ENCODE measurements at places on chromosomes 13 and 19.

DNA sequence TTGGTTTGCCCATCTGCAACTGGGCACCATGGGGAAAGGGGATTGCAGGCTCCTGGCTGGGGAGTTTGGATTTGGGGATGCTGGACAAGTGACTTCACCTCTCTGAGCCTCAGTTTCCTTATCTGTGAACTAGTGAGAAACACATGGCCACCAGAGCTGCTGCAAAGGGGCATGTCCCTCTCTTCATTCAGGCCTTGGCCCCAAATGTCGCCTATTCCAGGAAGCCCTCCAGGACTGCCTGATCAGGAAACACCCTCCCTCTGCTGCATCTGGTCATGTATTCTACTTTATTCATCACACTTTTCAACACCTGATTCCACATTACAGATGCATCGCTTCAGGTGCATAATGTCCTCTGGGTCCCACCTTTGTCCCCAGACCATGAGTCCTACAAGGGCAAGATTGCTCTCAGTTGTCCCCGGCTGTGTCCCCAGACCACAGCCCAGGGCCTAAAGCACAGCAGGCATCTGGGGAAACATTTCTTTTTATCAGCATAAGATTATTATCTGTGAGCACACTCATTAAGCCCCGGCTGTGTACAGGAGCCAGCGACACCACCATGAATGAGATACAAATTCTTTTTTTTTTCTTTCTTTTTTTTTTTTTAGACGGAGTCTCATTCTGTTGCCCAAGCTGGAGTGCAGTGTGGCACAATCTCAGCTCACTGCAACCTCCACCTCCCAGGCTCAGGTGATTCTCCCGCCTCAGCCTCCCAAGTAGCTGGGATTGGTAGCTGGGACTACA lies 37.5 kb downstream of the ARRDC2 start:
- DNase-seq: no peak

- DNase-seq: no peak
These were observed 7.2 kb downstream of the CIC start for GRCh38 chr19:42276284-42276683.

GRCh38 chr13:114011226-114011625 lies 37.4 kb upstream of the C13orf46 start:
- peak; percentile 23 for DNase-seq

DNA sequence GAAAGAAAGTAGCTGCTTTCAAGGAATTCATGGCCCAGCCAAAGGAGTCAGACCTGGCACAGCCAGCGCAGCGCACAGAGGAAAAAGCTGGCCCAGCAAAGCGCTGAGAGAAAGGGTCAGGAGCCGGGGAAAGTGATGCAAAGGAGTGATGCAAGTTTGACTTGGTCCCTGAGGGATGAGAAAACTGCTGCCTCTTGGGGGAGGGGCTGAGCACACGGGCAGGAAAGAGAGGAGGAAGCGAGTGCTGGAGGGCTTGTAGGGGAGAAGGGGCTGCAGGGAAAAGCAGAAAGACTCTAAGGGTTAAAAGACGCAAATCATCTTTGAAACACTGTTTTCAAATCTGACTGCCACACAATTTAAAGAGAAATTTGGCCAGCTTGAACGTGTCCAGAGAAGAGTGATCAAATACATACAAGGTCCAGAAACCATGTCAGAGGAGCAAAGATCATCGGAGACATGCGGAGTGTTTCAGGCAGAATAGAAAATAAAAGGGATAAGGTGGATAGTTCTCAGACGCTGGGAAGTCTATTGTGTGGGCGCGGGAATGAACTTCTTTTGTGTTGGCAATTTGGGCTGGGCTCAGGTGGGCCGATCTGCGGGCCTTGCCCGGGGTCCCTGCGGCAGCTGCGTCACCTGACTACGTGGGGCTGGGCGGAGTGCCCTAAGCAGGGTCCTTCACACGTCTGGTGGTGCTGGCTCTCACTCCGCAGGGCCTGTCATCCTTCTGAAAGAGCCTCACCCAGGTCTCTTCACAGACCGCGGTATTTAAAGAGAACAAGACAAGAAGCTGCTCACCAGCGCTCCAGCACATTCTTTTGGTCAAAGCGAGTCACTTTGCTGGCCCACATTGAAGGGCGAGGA lies 18.1 kb downstream of the N4BP2L1 start:
- peak; percentile 77 for DNase-seq

DNA sequence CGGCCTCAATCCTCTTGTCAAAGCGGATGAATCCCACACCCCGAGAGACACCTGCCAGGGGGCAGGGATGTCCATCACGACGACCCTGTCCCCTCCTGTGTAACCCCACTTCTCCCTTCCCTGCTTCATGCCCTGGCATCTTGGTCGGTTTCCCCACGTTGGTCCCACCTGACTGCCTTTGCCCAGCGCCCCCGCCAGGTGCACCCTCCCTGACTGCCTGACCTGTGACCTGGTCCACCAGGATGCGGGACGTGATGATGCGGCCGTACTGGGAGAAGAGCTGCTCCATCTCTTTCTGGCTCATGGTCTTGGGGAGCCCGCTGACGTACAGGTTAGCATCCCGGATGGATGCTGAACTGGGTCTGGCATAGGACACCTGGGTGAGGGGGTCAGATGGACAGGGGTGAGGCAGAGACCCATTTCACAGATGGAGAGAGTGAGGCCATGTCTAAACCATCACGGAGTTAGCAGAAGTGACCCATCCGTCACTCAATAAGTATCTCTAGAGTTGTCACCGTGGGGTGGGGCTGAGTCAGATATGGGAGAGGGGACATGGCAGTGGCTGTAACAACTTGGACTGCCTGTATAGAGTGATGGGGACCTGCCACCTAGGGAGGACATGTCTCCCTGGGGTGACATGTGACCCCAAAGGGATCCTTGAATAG lies 22.5 kb downstream of the ELAVL3 start:
- DNase-seq: no peak

DNA sequence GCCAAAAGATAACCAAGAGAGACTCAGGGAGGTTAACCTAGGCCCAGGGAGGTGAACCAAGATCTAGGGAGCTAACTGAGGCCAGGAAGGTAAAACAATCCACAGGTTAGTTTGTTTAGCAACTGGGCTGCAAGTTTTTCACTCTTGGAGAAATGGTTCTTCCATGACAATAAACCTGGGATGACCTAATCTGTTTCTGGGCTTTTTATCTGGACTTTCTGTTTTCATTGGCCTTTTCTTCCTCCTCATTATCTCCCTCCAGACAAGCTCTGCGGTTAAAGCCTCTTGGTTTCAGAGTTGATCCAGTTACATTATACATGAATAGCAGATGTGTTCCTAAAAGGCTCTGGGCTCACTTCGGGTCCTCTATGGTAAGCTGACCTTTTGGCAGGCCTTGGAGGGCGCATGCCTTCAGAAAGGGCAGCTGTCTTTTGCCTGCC lies 44.2 kb downstream of the PCDH8 start:
- no peak for DNase-seq

GRCh38 chr19:37127999-37128820 lies 44.3 kb downstream of the ZNF585A start:
- no peak for DNase-seq

Data from psoas muscle (tissue), 8 donors.